ENCODE measurements at places on chromosomes 1 and 21. TPM values are rescaled to one million over a fixed set of nuclear protein-coding genes. Genes with fewer than 3 reads are reported as not detected.

Gene RHBDL2
- total RNA-seq: 0.71 TPM

Gene FHL3
- total RNA-seq: 13.1 TPM

Gene CFHR3
- total RNA-seq: not detected

Gene OR2T11
- not detected for total RNA-seq

Gene SLC44A3
- 1.4 TPM for total RNA-seq

Gene LAX1
- total RNA-seq: not detected

Gene MTMR11
- total RNA-seq: 2.4 TPM

Gene AIDA
- 41.1 TPM for total RNA-seq

Gene ACTL8
- 0.09 TPM for total RNA-seq

Gene GPR25
- total RNA-seq: not detected
